SW 1271 (cell line): ENCODE measurements at places on chromosomes 2 and 18.

- no peak for DNase-seq
Observed at GRCh38 chr2:181157326-181157725, 176.9 kb downstream of the UBE2E3 start.

GRCh38 chr2:176729706-176730569 lies 460.7 kb downstream of the MTX2 start:
- no peak for DNase-seq

GRCh38 chr2:195769975-195770374 lies 112.9 kb downstream of the SLC39A10 start:
- no peak for DNase-seq

DNA sequence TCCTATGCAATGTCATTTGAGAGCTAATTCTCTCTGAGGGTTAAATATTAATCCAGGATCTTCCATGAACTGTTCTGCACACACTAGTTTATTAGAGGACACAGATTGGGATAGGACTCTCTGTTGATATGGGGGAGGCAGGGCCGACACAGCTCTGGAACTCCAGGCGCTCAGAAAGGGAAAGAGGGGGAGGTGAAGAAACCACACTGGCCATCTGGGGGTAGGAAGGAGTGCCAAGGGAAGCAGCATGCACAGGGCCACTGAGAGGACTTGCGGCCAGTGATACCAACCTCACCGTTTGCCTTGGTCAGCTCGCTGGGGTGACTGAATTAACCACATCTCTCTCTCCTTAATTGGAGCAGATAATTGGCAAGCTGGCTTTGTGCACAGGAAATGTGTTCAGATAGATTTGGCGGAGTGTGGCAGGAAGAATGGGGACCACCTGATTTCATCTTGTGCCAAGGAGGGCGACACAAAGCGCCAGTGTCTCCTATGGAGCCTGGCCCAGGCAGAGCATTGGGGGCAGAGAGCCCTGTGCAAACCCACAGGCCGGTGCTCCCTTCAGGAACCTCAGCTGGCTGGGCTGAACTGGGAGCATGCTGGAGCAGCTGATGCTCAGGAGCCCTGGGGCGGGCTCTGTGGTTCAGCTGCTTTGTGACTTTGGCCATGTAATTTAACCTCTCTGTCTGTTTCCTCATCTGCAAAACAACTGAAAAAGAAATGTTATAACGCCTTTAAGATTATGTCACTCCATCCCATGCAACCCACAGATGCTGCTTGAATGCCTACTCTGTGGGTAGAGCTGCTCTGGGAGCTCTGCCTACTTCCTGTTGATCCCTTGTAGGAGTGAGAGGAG lies 114.7 kb upstream of the STON1 start:
- DNase-seq, result no peak

DNA sequence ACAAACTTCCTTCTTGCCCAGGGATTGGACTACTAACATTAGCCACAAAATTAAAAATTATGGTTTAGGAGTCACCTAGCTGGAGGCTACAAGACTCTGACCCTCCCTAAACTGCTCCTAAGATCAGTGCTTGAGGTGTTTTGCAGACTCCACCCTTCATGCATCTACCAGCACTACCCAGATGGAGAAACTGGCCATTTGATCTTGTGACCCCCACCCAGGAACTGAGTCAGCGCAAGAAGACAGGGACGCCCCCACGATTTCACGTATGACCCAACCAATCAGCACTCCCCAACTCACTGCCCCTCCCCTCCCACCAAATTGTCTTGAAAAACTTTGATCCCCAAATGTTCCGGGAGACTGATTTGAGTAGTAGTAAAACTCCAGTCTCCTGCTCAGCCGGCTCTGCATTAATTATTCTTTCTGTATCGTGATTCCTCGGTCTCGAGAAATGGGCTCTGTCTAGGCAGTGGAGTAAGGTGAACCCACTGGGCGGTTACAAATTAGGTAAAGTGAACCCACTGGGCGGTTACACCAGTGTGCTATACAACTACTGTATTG lies 40.1 kb upstream of the CCDC88A start:
- no peak for DNase-seq

- no peak for DNase-seq
Observed at GRCh38 chr2:28435814-28436351, 43.2 kb downstream of the FOSL2 start.

- peak; percentile 11 for DNase-seq
Observed at GRCh38 chr2:198054299-198054698, 249.9 kb downstream of the PLCL1 start.

GRCh38 chr2:118834901-118835745 lies 12.3 kb downstream of the EN1 start:
- DNase-seq, result no peak

GRCh38 chr18:31979714-31980113 lies 36.8 kb upstream of the TRAPPC8 start:
- DNase-seq, result no peak

- no peak for DNase-seq
Observed at GRCh38 chr18:49728542-49728941, 84.8 kb downstream of the ACAA2 start.

DNA sequence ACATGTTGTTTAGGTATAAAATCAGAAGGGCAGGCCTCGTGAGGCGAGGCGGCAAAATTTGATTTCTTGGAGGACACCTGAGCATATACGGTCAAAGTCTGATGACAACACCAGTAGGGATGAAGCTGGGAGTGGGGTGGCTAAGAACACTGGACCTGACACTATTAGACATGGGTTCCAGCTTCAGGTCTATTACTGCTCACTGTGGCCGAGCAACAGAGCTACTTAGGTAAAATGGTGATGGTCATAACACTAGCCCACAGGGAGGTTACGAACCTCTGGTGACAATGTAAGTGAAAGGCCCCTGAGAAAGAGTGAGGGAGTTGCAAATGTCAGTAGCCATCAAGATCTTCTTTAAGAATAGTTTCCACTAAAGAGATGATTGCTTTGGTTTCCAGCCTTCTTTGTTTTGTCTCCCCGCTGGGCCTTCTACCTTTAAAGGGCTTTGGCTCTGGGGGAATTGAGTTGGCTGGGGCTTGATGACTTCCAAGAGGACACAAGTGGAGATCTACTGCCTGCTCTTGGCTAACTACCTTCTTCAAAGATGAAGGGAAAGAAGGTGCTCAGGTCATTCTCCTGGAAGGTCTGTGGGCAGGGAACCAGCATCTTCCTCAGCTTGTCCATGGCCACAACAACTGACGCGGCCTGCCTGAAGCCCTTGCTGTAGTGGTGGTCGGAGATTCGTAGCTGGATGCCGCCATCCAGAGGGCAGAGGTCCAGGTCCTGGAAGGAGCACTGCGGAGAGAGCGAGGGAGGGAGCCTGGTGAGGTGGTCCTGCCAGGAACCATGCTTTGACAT lies 3.5 kb downstream of the IL1B start:
- no peak for DNase-seq

DNA sequence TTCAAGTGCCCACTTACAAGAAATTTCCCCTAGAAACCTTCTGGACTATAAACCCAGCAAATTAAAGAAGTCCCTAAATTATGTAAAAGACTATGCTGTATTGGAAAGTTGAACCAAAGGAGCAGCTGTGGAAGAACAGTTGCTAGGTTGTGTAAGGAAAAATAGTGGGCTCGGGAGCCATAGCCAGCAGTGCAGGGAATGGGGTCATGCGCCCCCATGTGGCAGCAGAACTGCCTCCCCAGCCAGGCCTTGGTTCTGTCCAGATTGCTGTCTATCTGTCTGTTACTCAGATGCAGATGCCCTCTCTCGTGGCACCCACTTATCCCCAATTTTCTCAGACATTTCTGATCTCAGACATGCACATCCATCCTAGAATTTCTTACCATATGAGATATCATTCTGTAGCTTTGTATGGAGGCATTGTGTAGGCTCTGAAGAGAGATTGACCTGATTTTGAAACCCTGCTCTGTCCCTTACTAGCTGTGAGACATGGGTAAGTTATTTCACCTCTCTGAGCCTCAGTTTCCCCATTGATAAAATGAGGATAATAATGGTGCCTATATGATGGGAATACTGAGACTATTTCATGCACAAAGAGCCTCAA lies 258.3 kb downstream of the SS18 start:
- peak; percentile 41 for DNase-seq

DNA sequence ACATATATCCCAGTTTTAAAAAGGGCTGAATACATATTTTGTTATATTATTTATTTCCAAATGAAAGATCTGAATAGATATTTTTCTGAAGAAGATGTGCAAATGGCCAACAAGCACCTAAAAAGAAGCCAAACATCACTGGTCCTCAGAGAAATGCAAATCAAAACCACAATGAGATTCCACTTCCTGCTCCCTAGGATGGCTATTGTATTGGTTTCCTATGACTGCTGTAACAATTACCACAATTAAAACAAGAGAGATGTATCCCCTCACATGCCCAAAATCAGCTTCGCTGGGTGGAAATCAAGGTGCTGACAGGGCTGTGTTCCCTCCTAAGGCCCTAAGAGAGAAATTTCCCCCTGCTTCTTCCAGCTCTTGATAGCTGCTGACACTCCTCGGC lies 23.2 kb downstream of the ABCB11 start:
- no peak for DNase-seq

GRCh38 chr2:150424406-150424805 lies 63.1 kb downstream of the RND3 start:
- DNase-seq, result no peak

GRCh38 chr2:102187496-102188150 lies 800 bp downstream of the IL1RL2 start:
- no peak for DNase-seq

DNA sequence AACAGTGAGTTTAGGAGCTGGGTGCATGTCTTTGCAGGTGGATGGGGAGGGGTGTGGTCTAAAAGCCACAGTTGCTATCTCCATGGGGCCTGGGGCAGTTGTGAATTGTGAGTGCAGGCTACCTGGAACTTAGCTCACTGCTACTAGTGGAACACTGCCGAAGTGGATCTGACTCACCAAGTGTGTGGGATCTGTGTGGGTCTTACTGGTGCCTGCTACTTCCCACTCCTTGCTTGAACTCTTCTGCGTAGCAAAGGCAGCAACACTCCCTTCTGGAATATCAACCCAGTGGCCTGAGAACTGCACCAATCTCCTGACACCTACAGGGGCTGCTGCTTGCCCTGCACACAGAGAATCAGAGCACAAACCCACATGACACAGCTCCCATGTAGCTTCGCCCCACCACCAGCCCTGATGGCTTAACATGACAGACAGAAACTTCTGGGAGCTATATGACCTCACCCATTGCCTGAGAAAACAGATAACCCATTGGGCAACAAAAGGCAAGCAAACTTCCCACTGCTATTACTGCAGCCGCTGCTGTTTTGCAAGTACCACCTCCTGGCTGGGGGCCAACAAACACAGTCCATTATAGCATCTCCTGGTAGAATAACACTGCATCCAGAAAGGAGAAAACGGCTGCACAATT lies 455.1 kb upstream of the DDX18 start:
- no peak for DNase-seq

DNA sequence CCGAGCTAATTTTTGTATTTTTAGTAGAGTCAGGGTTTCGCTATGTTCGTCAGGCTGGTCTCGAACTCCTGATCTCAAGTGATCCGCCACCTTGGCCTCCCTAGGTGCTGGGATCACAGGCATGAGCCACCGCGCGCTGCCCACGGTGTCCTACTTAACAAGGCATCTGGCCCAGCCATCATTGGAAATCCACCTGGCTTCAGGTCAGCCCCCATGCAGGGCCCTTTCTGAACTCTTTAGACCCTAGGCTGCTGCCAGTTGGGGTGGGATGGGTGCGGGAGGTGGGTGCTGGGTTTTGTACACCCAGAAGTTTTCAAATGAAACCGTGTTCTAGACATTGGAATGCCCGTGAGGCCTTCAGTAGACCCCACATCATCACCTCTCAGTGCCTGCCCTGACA lies 26.6 kb upstream of the NT5DC4 start:
- no peak for DNase-seq

DNA sequence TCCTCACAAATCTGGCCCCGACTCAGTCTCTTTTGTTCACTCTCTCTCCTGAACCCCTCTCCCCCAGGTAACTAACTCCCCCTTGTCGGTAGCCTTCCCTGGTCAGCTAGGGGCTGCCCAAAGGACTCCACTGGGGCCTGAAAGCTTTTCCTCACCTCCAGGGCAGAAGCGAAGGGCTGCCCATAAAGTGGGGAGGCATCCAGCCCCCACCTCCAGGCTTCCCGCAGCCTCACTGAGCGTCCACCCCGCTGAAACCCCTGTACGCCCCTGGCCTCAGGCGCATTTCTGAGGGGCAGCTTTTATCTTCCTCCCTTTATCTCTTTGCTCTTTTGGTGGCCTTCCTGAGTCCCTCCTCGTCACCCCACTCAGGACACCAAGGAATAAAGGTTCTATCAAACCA lies 249.3 kb downstream of the CYP26B1 start:
- no peak for DNase-seq

DNA sequence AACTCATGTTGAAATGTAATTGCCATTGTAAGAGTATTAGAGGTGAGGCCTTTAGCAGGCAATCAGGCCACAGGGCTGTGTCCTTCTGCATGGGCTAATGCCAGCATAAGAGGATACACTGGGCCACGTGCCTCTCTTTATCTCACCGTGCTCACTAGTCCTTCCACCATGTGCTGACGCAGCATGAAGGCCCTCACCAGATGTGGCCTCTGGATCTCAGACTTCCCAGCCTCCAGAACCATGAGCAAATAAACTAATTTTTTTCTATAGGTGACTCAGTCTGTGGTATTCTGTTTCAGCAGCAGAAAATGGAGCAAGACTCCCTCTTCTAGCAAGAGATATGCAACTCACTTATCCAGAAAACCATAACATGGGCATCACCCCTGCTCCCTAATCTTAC lies 149.7 kb upstream of the ZNF236 start:
- DNase-seq, result no peak

DNA sequence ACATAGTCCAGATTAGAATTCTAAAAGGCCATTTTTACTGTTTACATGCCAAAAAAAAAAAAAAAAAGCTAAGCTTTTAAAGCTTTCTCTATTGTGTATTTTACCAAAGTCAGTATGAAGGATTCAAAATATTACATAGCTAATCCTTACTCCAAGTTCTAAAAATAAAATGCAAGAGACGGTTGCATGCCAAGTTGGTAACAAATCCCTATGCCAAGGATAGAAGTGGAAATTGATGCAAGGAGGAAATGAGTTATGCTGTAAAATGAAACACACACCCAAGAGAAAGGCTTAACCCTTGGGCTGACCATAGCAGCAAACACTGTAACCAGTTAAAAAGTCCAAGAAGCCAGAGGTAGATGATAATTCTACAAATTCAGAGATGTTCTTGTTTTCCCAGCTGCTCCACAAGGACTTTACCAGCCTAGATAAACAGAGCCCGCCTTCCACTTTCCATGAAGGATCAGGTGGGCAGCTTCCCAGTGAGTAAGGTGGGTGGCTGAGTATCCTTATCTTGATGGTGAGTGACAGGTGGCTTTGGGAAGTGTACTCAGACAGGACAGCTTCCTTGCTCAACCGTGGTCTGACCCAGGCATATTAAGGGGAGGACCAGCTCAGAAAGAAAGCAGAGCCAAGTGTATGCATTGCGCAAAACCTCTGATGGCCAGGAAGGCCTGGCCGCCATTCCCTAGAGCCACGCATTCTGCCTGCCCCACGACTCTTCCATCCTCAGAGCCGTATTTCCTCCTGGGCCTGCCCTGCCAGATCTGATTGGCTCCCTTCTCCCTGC lies 34.4 kb downstream of the ATP8B1 start:
- DNase-seq, result no peak
